ENCODE measurements at places on chromosomes 11 and 22.

- DNase-seq, result no peak
These were observed 61.6 kb downstream of the LRP5 start for GRCh38 chr11:68373815-68374501.

DNA sequence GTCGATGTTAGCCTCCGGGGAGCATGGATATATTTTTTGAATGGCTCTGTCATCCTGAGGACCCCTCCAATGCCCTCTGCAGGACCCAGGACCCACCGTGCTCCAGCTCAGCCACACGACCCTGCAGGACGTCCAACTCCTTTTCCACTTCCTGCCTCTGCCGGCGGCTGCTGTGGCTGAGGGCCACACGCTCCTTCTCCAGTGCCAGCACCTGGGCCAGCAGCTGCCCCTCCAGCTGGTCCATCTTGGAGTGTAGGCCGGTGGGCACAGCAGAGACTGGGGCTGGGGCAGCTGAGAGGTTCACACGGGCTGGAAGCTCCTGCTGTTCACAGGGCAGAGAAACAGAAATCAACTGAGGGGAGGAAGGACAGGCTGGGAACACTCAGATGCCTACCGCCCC is 15.6 kb downstream of the NPTXR start:
- DNase-seq, result no peak

DNA sequence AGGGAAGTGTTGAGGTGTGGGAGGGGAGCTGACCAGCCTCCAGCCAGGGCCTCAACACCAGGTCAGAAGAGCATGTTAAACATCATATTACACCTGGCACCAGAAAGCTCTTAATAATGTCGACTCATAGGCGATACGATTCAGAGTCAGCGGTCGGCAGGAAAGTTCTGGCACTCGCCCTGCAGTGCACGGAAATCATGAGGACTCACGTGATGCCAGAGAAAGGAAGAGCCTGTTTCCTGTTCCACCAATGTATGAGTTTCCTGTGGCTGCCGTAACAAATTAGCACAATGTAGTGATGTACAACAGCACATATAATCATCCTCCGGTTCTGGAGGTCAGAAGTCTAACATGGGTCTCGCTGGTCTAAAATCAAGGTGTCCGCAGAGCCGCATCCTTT is 198.8 kb downstream of the BARX2 start:
- no peak for DNase-seq

DNA sequence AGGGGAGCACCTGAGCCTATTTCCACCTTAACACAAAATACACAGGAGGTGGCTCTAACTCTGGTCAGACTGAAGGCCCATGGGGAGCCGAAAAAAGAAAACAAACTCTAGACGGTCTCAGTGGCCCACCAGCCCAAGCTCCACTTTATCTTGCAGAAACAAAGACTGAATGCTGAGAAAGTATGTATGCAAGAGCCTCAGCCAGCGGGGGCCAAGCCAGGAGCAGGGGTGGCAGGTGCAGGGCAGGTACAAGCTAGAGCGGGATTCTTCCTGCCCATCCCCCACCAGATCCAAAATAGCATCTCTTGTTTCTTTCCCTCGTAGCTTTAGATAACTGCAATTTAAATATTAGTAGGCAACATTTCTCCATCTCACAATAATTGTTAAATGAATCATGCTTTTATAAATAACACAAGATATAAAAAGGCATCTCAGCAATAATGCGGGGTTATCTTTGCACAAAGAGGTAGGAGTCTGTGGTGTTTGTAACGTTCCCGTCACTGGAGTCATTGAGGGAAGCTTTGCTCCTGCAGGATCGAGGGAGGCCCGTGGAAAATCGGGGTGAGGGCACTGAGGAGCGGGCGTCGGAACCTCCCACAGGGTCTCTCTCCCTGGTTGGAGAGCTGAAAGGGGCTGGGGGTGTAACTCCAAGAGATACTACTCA is 418.0 kb downstream of the SHANK2 start:
- no peak for DNase-seq

DNA sequence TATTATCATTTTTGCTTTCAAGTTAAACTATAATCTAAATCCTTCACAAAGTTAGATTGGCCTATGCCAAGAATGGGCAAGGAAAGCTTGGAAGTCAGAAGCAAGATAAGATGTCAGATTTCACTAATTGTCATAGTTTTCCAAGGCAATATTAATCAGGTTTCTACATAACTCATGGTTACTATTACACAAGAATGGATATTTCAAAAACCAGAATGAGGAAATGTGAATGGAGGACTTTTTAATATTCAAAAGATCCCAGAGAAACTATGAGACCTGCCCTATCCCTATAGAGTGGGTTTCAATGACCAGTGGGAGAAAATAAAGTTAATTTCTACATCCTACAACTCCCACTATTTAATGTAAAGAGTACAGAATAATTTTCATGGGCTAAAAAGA is 203.2 kb downstream of the CASP12 start:
- no peak for DNase-seq

GRCh38 chr11:441418-442274 is at the start of gene ANO9:
Gene ANO9, minus strand, starts transcription at chr11:442011. Its CDS starts 85 bp downstream, at chr11:441926.
- no peak for DNase-seq

- no peak for DNase-seq
These were observed 123.8 kb downstream of the RAB38 start for GRCh38 chr11:88051396-88051795.

DNA sequence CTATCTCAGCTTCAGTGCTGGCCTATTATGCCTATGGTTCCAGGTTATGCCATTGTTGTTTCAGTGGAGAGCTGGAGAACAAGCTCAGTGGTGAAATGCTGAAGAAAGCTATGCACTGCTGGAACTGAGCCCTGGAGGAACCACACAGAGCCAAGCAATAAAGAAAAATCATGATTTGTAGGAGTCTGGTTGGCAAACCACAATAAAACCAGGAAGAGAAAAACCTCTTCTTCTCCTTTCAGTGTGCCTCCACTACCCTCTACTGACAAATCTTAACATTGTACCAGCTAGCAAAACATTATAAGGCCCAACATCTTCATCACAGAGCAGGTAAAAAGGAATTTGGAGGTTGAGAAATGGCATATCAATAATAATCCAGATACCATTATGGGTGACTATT is 5.3 kb downstream of the OR51F2 start:
- no peak for DNase-seq

- DNase-seq, result no peak
These were observed 12.5 kb downstream of the HIRA start for GRCh38 chr22:19419086-19419463.

DNA sequence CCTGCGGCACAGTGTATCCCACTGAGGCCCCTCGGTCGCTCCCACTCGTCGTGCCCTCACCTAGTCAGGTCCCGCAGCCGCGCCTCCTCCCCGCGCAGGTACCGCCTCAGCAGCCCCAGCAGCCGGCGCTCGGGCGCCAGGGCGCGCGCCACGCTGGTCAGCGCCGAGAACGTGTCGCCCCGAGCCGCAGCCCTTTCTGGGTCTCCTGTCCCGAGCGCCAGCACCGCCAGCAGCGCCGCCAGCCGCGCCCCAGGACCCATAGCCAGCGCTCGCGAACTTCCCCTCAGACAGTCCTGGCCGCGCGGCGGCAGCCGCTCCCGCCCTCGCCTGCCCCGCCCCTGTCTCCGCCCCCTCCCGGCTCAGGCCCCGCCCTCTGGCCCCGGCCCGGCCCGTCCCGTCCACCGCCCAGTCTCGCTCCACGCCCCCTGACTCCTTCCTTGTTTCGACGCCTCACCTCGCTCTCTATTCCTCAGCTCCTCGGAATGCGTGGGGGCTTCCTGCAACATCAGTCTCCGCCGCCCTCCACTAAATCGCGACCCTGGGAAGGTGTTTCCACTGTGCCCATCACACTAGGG is at the start of gene P4HA3:
Gene P4HA3 (minus strand): TSS at position 289 of the 575 bp plus-strand sequence. CDS start 29 bp downstream, at position 260.
- peak; percentile 92 for DNase-seq

DNA sequence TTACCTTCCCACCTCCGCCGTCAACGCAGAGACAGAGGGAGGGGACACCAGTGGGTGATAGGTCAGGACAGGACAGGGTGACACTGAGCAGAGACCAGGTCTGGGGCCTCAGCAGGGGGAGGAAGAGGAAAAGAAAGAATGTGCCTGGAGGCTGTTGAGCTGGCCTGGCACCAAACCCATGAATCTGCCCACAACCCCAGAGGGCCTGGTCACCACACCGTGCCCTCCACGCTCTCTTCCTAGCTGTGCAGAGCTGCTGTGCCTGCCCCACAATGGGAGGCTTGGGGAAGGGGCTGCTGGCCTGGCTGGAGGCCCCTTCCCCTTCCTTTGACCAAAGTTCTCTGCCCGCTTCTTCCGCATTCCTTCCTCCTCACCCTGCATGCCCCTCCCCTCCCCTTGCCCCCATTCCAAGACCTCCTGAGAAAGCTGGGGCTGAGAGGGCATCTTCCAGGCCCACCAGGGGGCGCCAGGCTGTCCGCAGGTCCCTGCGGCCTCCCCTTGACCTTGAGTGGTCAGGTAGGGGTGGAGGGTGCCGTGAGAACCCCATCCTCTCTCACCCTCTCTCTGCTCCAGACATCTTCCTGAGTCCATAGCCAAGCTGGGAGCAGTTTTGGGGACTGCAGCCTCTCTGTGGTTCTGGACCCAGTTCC is 11.0 kb upstream of the CACNA1I start:
- DNase-seq, result no peak

DNA sequence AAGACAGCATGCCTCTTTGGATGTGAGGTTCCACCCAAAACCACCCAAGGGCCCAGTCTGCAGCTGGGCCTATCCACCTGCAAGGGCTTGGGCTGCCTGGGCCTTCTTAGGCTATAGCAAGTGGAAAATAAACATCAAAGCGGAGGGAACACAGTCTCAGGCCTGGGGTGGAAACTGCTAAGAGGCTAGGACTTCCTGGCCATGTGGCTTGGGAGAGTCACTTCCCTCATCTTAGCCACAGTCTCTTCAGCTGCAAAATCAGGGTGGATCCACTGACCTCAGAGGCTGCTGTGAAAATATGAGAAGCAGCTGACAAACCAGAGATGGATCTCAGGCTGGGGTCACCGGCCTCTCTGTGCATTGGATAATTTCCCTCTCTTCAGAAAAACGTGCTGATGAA is 30.6 kb upstream of the TFIP11 start:
- DNase-seq, result no peak

DNA sequence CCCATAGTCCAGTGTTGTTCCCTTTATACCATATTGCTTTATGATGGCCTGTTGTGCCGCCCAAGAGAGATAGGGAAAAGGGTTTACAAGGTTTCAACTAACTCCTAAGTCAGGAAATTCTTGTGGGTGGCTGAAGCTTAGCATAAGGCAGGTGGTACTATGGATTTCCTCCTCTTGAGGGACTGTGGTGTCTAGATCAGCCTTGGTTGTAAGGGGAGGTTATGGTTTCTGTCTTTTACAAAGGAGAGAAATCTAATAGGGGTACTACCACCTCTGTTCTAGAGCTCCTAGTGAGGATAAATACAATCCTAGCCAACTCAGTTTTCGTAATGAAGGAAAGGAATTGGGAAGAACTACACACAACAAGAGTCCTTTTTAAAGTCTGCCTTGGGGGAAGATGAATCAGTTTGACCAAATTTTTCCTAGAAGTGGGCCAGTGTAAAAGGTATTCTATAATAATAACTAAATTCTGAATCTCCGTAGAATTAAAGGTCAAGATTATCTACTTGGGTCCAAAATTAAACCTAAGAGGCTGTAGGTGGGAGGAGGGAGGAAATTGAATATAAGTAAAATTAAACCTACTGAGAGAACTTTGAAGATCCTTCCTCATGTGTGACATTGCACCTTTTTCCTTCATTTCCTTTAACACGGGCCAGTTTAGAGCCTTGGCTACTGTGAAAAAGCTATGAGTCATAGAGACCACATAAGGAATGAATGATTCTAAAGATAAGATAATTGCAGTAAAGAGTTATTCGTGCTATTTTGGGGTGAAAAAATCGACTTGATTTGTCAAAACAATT is 17.2 kb downstream of the DLAT start:
- DNase-seq, result no peak

DNA sequence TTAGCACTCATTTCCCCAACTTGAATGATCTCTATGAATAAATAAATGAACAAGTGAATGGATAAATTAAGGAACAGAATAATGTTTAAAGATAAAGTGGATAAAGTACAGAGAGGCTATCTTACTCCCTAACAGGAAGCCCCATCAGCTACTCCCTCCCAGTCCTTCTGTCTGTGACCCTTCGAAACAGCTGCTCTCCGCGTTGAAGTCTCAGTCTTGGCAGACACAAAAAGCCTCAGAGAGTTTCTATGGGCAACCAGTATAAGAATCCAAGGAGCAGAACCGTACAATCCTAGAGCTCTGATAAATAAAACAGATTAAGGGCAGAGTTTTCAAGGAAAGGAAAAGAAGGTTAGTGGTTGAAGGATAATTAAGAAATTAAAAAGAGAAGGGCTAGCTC is 35.0 kb downstream of the GUCY1A2 start:
- no peak for DNase-seq

DNA sequence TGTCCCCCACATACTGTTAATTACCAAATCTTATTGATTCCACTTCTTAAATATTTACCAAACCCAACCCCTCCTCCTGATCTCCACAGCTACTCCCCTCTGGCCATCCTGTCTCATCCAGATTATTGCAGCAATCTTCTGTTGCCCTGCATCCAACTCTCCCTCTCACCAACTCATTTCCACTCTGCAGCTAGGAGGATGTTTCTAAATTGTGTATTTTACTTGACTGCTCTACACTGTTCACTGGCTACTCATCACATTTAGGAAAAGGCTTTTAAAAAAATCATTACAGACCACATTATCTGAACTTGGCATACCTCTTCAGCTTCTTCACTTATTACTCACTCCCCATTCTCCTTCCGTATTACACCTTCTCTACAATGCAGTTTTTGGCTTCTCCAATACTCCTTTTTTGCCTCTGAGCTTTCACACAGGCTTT is 117.9 kb downstream of the ATG16L2 start:
- no peak for DNase-seq

- no peak for DNase-seq
These were observed 18.8 kb upstream of the PRSS23 start for GRCh38 chr11:86781546-86781945.

GRCh38 chr11:42967653-42968052 is 344.1 kb upstream of the API5 start:
- no peak for DNase-seq

- DNase-seq, result no peak
These were observed 79.7 kb upstream of the WNT7B start for GRCh38 chr22:46056546-46057245.

DNA sequence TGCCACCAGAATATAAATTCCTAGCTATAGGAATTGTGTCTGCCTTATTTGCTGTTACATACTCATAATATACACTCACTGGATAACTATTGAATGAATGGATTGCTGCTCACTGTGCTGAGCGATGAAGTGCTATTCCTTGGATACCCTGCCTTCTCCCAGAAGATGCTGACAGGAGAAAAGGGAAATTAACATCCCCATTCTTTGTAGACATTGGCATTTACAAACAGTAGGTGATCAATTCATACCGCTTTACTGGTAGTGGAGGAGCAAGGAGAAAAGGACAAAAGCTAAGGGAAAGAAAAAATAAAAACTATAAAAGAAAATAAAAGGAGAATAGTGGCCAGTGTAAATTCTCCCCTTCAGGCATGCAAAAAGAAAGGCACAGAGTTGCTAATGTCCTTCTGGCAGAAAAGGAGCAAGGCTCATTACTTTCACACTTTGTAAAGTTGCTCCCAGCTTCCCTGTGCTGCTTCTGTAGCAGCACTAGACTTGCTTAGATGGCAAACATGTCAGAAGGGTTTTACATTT is 183.0 kb downstream of the LUZP2 start:
- no peak for DNase-seq

GRCh38 chr11:83292709-83293456 is 6.7 kb upstream of the CCDC90B start:
- DNase-seq, result no peak

Measured in lower leg skin (tissue), 4 donors.